ENCODE measurements at places on chromosomes 5 and 9.

DNA sequence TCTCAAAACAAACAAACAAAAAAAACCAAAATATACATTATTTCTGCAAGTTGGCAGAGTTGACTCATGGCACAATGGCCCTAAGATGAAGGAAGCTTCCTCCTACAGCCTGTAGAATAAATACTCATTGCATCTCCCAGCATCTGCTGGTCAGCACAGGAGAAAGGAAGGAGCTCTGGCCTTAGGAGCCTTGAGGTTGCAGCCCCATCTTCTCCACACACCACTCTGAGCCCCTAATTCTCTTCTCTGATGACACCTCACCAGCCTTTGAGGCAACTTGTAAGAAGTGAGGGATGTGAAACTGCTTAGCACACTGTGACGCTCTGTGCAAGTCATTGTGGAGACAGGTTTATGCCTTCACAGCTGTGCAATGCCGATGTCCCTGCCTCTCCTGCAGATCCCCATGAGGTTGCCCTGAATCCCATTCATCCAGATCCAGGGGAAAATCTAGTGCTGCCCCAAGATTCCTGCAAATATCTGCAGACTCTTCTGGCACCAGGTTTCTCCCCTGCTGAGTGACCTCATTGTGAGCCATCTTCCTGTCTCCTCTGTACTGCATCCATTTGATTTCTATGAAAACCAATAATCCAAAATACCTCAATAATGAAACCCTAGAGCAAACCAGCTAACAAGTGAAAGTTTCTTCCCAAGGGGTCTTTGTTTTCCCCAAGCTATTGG, 65.3 kb upstream of the TGFBR1 start:
- no peak for DNase-seq

- DNase-seq, result no peak
Observed at GRCh38 chr9:3850098-3850497, 324.3 kb upstream of the RFX3 start.

- DNase-seq, result no peak
Observed at GRCh38 chr9:68825762-68826472, 120.9 kb downstream of the PIP5K1B start.

DNA sequence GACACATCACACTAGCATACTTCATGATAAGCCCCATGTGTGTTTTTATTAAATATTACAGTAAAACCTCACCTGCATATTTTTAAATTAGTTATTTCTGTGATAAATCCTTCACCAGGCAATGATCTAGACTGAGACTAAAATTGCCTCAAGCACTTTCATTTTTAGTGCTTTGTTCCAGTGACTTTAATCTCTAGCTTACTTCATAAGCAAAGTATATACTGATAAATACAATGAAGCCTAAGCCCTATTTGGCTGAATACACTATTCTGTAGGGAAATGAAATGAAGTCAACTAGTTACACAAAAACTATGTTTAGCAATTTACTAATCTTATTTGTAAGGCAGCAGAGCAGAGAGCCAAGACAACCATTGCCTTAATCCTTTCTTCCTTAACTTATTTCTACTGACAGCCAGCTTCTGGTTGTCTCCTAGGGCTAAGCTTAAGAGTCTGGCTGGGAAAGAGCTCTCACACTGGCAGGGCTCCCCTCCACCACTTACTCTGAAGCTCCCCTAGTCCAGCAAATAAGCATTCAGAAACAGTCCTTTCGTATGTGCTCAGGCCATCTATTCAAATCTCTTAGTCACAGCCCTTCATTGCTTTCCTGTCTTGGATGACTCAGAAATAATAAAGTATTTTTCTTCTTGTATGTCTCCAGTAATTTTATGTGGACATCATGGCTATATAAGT, 31.4 kb upstream of the MTAP start:
- DNase-seq, result no peak

GRCh38 chr5:110027527-110028322, 338.0 kb downstream of the MAN2A1 start:
- DNase-seq, result no peak

DNA sequence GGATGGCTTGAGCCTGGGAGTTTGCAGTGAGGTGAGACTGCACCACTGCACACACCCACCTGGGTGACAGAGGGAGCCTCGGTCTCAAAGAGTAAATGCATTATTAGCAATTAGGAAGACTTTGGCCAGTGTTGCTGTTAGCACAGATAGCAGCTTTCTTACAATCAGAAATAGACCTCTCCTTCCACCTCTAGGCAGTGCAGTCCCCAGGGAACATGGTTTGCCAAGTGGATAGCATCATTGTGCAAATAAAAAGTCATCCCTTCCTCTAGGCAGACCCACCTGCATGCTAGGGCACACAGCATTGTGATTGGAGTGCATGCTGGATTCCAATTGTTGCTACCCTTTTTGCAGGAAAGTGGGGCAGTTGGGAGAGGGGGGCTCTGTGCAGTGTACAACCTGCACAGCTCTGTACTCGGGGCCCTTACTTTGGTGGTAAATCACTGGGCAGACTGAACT, 77.9 kb upstream of the KLF9 start:
- no peak for DNase-seq

DNA sequence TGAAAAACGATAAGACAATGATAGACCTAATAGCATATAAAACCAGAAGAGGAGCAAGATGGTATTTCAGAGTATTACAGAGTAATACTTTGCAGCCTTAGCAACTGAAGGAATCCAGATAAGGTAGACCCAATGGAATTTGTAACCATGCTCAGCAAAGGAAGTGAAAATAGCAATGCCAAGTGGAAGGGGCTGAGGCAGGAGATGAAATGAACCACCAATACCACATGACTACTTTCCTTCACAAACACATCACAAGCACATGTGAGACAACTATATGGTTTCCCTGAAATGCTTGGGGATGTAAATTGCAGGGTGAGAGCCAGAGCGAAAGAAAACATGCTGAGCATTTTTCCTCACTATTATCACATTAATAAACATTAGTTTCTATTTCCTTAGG, 79.8 kb upstream of the MELK start:
- DNase-seq, result no peak

DNA sequence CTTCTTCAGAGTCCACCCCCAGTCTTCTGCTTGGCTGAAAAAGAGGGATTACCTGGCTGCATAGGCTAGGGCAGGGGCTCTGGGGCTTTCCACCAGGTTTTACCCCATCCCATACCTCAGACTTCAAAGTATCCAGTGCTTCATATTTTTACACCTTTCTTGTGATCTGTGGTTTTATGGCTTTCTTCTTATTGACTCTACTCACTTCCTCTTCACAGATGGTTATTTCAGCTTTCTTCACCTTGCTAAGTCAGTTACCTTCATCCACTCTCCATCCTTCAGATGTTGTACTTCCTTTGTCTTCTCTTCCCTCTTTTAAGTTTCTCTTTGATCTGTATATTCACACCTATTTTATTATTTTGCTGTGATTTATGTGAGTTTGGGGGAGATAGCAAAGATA, 104.3 kb downstream of the GRIA1 start:
- DNase-seq, result no peak

- DNase-seq, result no peak
Observed at GRCh38 chr5:66870708-66871107, 274.5 kb downstream of the MAST4 start.
